ENCODE measurements at places on chromosomes 6 and 20.

DNA sequence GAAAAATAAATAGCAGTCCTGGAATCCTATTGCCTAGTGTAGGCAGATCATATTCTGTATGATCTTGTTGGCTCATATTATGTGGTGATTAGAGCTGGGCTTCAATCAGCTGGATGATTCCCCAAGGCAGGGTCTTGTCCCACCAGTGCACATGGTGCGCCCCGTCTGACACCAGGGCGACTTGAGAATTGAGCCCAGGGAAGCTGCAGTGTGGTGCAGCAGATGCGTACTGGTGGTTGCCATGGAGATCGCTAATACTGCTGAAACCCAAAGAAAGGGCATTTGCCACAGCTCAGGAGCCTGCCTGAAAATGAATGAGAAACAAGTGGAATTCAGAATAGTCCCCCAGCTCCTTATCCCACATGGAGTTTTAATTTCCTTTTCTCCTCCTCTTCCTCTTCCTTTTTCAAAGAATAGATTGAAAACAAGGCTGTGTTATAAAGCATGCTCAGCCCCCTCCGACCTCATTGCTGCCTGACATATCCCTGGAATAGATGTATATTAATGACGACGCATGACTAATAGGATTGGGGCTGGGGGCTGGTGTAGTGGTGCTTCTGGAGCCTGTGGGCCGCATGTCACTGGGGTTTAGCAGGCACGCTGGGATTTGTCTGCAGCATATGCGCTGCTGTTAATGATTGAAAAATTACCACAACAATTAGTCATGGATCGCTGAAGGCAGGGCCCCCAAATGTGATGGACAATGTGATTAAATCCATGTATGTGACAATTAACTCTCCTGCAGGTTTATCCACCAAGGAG is 210.5 kb downstream of the FARS2 start:
- no peak for DNase-seq

DNA sequence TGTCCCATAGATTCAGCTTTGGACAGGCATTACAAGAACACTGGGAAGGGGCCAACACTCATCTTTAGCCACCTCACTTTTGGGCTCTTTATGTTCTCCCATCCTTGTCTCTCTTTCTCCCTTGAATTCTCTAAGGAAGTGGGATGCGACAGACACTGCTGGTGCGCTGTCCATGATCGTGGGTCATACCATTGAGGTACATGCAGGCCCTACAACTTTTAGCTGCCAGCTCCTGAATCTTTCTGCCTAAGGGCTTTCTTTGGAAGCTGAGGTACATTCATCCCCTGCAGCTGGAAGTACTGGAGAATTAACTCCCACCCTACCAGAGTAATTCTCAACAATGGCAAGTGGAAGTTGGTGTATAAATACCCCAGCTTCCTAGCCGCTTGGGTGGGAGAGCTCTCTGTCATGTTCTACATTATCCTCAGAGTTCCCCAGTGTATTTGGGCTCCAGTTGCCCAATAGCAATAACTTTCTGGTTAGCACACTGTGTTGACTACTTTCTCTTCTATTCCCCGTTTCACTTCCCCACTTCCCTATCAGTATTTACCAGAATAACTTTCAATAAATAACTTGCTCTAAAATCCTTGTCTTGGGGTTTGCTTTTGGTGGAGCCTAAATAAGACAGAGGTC is 309.4 kb upstream of the RNF24 start:
- no peak for DNase-seq

DNA sequence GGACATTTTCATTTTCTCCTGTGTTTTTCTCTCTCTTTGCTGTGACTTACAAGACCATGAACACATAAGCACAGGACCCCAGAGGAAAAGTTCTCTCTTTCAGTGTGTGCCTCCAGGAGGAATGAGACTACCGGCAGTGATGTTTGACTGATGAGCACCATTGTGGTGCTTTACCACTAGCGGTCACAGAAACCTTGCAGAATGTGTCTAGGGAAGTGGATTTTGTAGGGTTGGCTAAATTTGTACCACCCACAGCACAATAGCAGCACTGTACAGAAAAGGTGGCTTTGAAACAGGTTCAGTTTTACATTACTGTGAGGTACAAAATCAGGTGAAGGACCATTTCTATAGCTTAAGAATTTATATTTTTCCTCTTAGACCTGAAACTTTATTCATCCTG is 301.9 kb upstream of the SUPT3H start:
- no peak for DNase-seq

DNA sequence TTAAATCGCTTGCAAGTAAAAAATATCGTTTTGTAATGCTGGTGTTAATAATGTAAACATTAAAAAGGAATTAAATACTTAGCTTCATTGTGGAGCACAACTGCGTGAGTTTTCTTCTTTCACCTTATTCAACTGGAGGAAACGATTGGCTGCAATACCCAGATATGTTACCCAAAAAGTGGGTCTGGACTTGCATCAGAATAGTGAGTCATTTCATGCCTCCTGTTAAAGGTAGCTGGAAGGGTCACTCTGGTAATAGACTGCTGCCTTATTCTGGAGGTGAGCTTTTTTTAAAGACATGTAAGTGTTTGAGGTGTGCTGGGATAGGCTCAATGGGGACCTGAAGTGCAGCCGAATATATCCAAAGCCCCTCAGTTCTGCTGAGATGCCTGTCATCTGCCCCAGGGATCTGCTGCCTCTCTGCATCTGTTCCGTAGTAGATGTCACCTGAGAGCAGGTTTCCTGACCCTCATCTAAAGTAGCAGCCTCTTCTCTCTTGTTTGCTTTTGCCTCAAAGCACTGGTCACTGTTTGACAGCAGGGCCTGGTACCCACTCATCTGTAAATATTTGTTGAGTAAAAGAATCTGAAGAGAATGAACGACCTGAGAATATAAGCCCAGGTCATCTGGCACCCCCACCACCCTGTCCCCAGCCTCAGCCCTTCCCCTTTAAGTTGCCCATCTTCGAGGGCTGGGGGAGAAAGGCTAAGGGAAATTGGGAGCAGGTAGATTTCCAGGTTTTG is 5.6 kb upstream of the UQCC2 start:
- no peak for DNase-seq

DNA sequence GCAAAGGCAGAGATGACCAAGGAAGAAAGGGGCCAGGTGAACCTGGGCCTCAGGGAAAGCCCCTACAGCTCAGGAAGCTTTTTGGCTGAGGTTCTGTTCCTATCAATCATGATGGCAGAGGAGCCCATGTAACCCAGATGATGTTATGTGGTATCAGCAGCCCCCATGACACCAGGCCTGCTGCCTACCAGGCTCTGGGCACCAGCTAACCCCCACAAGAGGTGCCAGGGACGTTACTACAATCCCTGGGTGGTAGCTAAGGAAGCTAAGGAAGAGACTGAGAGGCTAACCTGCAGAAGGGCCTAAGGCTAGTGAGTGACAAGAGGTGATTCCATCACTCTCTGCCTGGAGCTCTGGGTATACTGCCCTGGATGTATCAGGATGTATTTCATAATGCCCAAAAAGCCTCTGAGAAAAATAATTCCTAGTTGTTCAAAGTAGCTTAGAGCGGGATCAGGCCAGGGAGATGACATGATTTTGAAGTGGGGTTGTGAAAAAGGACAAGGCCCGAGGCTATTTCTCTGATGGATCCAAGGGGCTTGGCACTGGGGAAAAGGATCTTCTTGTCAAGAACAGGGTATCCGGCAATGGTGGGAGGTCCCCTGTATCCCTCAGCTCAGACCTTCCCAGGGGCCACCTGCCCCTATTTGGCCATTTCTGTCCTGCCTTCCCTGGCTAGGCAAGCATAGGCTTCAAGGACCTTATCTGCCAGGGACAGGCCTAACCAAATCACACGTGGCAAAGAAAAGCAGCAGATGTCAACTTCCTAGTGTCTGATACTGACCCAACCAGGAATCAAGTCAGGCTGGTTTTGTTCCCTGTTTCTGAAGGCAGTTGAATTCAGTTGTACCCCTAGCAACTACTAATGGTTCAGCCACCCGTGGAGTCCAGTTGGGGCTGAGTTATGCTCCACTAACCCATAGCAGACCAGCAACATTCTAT is 41.3 kb downstream of the PANK2 start:
- DNase-seq, result no peak

- DNase-seq, result peak; percentile 64
Measured at GRCh38 chr20:22686097-22686496, 101.7 kb upstream of the FOXA2 start.

- no peak for DNase-seq
Measured at GRCh38 chr6:16333580-16333979, 95.2 kb downstream of the GMPR start.

GRCh38 chr6:29792123-29793035 is 35.2 kb upstream of the HLA-G start:
- DNase-seq, result no peak

- DNase-seq, result no peak
Measured at GRCh38 chr6:108407904-108408827, 113.3 kb downstream of the AFG1L start.

- DNase-seq, result no peak
Measured at GRCh38 chr6:117681162-117681741, 6.0 kb downstream of the NUS1 start.

- DNase-seq, result no peak
Measured at GRCh38 chr6:73152966-73153757, 72.1 kb downstream of the KHDC1L start.

DNA sequence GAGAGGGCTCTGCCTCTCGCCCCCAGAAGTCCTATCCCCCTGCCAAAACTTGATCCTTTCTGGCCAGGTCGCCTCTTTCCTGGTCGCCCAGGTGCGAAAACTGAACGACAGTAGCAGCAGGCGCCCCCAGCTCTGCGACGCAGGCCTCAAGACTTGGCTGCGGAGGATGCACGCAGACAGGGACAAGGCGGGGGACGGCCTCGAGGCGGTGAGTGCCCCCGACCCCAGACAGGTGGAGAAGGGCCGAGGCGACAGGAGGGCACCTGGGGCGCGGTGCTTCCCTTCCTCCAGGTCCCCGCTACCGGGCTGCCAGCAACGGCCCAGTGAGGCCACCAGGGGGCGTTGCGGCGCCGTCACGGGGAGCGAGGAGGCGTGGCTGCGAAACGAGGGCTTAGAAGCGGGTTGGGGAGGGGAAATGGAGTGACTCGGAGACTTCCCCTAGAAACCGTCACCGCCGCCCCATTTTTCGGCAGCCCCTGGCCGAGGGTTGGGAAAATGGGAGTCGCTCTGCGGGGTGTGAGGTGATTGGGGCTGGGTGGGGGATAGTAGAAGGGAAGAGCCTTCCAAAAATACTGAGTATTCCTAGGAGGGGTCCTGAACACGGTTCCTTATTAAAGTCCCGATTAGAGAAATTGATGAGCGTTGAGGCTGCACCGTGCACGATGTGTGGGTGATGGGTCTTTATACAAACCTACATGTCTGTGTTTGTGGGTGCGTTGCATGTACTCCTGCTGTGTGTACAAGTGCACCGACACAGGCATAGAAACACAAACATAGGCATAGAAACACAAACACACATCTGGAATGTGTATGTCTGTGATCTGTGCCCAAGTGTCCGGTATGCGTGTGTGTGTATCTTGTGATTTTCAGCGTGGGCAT is 44.6 kb downstream of the ARHGAP40 start:
- DNase-seq, result peak; percentile 31

DNA sequence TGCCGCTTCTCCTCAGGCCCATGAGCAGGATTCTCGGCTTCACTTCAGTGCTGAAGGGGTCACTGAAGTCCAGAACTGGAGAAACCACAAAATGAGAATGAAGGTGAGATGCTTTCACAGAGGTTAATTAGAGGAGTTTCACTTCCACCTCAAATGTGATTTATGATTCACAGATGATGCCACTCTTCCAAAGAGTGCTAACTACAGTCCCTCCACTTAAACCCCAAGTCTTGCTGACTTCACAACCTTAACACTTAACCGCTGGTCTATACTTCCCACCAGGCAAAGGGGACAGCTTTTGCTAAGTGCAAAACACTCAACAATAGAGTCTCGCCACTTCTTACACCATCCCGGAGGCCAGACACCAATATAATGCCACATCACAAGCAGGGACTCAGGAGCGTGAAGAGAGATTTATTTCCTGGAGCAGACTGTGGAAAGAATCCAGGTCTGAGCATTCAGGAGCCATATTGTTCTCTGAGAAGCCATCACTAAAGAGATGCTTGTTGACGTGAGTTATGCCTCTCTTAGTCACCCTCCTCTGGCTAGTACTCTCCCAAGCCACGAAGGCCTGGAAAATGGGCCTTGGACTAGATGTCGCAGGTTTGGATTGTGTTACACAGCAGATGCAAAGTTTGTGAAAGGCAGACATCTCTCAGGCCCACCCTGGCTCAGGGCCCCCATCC is 24.4 kb downstream of the RRAGD start:
- no peak for DNase-seq

- DNase-seq, result no peak
Measured at GRCh38 chr20:59154317-59155013, 9.2 kb upstream of the ZNF831 start.

- peak; percentile 23 for DNase-seq
Measured at GRCh38 chr20:22312744-22313346, 271.5 kb downstream of the FOXA2 start.

- DNase-seq, result no peak
Measured at GRCh38 chr6:162625846-162626540, 101.6 kb downstream of the PRKN start.

- DNase-seq, result no peak
Measured at GRCh38 chr6:37115236-37115895, 54.6 kb upstream of the PIM1 start.

DNA sequence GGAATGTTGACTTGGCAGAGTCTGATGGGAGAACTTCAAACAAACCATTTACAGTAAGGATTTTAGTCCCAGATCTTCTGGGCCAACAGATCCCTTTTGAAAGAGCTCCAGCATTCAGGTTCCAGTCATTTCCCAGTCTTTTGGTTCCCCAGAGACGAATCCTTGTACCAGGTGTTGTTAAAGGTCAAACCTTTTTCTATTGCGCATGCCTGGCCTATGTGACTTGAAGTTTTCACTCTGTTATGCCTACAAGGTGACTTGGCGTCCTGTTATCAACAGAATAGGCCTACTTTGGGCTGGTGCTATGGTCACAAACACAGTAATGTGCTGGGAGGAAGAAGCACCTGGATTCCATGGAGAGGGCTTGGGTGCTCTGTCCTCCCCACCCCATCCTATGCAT is 52.3 kb downstream of the PXDC1 start:
- DNase-seq, result no peak

- no peak for DNase-seq
Measured at GRCh38 chr6:106134906-106135634, 48.9 kb downstream of the PRDM1 start.

DNA sequence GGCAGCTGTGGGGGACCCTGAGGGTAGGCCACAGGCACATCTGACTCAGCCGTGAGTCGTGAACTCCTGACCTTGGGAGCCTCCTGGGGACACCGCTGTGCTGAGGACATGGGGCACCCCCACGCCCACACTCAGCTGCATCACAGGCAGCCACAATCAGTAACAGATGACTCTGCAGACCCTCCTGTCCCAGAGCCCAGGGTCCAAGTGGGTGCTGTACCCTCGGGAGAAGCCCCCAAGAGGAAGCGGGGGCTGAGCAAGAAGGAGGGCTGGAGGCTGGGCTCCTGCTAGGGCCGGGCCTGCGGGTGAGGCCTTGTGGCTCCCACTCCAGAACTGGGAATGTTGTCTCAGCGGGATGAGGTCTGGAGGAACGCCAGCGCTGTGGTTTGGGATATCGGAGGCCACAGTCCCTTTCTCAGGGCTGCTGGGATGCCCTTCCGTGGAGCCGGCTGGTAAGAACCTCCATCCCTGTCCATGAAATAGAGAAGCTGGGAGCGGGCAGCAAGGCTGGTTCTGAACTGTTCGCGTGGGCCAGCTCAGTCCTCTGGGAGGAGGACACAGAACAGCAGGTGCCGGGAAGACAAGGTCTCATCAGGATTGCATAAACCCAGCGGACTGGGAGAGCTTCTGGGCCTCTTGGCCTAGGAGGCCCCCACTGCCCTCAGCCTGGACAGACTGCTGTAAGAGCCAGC is 3.1 kb upstream of the LAMA5 start:
- DNase-seq, result no peak

- no peak for DNase-seq
Measured at GRCh38 chr6:6801635-6802218, 213.2 kb downstream of the LY86 start.

GRCh38 chr6:89787660-89788328 is 31.8 kb downstream of the MDN1 start:
- DNase-seq, result no peak

Measured in foreskin melanocyte (primary cell).